Mucosa of descending colon (tissue), 3 donors: ENCODE measurements at places on chromosomes 2 and 18. TPM values are rescaled to one million over a fixed set of nuclear protein-coding genes. Genes with fewer than 3 reads are reported as not detected.

GRCh38 chr18:41940506-41941215 lies 14.4 kb upstream of the PIK3C3 start:
- no peak for DNase-seq

- no peak for DNase-seq
Measured at GRCh38 chr2:112077814-112078213, 22.7 kb downstream of the TMEM87B start.

- no peak for DNase-seq
Measured at GRCh38 chr2:10871978-10872377, 39.8 kb upstream of the KCNF1 start.

Gene IMMT
- 121 TPM for total RNA-seq

- no peak for DNase-seq
Measured at GRCh38 chr2:28365158-28365557, 27.5 kb upstream of the FOSL2 start.

- DNase-seq: no peak
Measured at GRCh38 chr18:62245699-62246098, 58.6 kb downstream of the RELCH start.

DNA sequence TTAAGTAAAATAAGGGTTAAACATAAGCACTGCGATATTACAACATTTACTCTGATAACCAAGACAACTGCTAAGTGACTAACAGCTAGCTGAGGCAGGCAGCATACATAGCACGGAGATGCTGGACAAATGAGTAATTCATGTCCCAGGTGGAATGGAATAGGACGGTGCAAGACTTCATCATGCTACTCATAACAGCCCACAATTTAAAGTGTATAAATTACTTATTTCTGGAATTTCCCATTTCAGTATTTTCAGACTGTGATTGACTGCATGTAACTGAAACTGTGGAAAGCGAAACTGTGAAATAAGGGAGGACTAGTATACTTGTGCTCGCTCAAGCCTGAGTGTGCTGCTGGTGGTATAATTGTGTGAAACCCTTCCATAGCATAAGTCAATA lies 12.9 kb downstream of the IER3IP1 start:
- no peak for DNase-seq

DNA sequence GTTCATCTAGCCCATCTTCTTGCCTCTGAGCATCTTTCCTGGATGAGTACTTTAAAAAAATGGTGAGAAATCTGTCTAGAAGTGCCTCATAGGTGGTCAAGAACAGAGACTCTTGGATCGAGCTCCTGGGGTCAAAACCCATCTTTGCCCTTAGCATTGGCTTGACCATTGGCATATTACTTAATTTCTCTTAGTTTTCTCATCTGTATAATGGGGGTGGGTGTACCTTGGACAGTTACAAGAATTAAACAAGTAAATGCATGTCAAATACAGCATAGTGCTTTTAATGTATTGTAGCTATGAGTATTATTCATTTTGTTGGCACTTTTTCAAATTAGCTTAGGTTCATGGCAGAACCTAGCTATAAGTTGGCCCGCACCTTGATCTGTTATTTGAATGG lies 36.8 kb downstream of the DHRS9 start:
- DNase-seq: no peak

DNA sequence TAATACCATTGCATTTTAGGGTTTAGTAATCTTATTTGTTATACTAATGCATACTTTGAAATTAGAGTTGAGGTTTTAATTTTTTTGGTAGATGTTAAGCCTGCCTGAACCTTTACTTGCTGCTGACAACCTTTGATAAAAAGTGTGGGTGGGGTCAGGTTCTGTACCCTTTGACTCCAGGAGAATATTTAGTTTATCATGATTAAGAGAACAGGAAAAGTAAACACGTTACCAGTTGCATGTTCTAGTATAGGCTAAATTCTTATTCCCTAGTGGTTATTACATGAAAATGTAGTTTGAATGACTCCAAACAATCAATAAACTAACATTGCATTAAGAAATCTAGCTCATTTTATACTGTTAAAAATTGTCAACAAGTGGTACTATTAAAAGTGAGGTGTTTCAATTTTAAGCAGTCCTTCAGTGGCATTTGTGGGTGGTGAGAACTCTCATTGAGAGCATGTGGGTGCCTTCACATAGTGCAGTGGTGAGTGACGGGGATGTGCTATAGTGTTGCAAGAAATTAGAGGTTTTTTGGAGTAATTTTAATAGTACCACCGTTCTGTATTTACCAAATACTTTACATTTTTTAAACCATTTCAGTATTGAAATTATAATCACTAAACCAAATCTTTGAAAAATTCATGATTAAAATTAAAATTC lies 29.9 kb downstream of the PHLPP1 start:
- no peak for DNase-seq

Gene SUCLG1
- total RNA-seq: 202 TPM

DNA sequence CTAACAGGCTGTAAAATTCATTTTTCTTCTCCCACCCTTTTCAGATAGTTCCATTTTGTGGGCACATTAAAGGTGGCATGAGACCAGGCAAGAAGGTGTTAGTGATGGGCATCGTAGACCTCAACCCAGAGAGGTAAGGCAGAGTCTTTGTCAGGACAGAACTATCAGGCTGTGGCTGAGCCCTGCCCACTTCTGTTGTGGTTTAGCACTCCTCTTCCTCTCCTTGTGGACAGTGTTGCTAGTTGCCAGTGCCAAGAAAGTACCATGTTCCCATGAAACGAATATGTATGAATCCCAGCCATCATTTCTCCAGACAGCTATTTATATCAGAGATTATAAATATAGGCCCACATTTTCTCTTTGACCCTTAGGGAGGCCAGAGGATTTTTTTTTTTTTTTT lies 1.6 kb downstream of the LGALSL start:
- no peak for DNase-seq
